ENCODE measurements at places on chromosomes 1 and 21.

DNA sequence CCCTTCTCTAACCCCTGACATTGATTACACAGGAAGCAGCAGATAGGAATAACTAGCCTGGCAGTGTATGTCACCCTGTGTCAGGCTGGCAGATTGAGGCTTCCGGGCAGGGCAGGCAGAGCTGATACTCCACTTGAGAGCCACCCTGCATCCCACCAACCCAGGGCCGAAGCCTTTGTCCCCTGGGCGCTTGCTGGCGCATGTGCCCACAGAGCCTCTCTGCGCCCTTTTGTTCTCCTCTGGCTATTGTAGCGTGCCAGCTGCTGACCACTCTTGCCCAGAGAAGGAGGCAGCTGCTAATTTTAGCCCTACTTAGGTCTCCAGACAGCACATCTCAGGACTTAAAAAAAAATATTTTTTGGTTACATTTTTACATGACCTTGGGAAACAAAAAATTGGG is 304.9 kb downstream of the HHAT start:
- peak; percentile 46 for DNase-seq

DNA sequence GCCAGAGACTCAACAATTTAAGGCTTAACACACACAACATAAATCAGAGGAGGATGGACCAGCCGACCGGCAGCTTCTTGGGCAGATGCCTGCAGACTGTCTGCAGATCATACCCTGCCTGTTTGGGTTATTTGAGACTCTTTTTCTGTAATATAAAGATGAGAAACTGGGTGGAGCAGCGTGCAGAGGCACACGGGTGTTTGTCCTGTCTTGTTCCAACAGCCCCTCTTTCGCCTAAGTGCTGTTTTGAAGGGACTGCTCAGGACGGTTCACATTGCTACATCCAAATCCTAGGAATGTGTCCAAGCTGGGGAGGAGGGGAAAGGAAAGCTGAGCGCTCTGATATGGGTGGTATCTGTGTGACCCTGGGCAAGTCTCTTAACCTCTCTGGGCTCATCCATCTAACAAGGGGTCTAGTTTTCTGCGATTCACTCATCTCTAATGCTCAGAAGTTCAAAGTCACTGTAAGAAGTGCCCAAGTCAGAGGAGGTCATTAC is 149.9 kb downstream of the CLIC6 start:
- DNase-seq: no peak

DNA sequence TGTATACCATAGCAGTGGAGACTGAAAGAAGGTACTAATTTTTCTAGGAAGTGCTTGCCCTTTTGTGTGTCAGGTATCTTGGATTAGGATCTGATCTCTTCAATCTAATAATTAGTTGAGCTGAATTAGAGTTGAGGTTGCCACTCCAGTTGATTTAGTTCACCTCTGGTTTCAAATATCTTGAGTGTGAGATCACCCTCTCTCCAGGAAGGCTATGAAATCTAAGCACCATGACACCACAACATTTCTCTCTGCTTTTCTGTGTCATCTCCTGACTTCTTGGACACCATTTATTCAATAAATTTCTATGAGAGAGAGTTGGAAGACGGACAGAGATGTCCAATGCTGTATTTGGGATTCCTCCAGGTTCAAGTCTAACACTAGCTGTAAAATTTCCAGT is 212.8 kb downstream of the DYRK1A start:
- DNase-seq: no peak

- DNase-seq: no peak
These were observed 18.9 kb upstream of the COL6A1 start for GRCh38 chr21:45962531-45963231.

DNA sequence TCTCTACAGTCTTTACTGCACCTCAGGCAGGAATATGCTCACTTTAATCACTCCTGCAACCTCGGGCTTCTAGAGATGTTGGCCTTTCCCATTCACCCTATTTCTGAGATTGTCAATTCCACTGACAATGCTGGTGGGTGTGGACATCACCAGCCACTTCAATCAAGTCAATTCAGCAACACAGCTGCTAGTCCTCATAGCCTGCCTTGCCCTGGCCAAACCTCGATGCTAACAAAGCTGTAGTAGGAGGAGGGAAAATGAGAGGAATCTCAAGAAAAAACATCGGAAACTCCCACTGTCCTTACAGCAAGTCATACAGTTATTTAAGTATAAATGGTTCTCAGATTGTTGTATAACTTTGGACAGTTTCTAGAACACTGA is 155.0 kb downstream of the KCNH1 start:
- DNase-seq: no peak

GRCh38 chr1:225479341-225479740 is 51.5 kb upstream of the LBR start:
- DNase-seq: no peak

- DNase-seq: no peak
These were observed 38.8 kb downstream of the VPS45 start for GRCh38 chr1:150106341-150106740.

DNA sequence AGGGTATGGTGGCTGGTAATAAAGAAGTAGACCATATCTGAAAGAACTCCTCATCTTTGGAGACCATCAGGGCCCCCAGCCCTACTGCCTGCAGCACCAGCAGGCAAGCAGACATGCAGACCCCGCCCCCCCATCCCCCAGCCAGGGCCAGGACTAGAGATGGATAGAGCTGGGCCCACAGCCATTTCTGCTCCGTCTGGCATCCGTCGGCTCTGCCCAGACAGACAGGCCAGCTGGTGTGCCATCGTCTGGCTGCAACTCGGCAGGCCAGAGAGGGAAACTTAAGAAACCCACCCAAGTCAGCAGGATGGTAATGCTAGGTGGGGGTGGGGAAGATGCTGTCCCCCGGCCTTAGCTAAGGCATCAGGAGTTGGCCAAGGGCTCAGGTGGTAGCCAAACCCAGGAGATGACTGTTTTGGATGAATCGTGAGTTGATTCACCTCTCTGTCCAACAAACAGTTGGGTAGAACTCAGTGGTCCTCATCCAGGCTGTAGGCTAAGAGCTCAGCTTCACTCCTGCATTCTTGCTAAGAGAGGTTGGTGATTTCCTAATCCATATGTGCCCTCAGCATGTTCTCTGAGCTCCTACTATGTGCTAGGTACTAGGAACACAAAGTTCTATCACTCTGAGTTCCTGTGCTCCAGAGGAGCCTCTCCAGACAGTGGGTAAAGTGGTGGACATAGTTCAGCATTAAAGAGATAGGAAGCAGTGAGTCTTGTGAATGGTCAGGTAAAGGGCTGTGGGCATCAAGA is 23.2 kb upstream of the TMEM222 start:
- DNase-seq: no peak

DNA sequence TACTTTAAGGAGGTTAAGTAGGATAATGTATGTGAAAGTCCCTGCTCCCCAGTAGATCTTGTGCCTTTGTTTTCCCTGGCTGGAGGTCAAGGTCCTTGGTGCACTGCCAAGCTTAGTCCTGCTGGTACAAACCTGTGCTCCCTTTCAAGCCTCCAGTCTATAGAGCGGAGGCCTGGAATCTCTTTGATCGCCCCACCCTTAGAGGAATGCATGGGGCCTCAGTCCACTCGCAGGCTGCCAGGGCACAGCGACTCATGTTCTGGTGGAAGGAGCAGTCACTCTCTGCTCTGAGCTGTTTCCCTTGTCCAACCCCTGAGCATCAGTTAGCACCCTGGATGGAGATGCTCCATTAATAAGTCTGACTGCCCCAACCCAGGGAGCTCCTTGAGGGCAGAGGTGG is 121.8 kb downstream of the HMGB4 start:
- DNase-seq: no peak

DNA sequence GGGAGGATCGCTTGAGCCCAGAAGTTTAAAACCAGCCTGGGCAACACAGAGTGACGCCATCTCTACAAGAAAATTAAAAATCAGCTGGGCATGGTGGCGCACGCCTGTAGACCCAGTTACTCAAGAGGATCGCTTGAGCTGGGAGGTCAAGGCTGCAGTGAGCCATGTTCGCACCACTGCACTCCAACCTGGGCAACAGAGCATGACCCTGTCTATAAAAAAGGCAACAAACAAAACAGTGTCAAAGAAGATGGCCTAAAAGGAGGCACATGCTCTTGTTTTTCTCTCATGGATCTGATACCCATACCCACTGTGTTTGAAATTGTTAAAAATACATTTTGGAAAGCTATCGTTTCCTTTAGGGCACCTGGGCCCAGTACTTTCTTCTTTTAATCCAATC is 191.7 kb downstream of the SLC45A1 start:
- DNase-seq: no peak

DNA sequence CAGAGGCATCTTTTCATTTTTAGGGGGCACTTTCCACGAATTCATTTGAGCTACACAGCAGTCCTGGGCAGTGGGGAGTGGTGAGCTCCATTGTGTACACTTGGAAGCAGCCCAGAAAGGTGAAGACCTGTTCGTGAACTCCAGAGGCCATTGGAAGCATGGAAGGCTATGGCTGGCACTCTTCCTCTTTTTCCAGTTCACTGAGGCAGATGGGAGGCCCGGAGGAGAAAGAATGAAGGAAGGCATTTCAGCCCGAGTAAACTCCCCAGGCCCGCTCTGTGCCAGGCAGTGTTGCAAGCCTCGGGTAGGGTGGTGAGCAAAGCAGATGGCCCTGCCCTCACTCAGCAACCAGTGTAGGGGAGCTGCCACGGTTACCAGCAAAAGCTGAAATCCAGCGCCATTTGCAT is 673 bp upstream of the DHCR24 start:
- DNase-seq: no peak

- DNase-seq: no peak
These were observed 149.5 kb upstream of the NEGR1 start for GRCh38 chr1:72431810-72432209.

DNA sequence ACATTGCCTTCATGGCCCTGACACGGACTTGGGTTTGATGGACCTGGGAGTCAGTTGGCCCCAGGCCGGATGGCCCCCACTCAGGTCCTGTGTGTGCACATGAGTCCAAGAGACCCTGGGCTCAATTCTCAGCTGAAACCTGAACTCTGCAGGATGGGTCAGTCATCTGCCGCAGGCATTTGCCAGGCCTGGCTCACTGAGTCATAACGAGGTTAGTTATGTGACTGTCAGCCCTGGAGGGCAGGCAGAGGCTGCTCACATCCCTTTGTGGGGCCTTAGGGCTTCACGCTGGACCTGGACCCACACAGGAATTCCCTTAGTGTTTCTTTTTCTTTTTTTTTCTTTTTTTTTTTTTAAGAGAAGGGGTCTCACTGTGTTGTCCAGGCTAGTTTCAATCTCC is 46.5 kb downstream of the PSMG1 start:
- no peak for DNase-seq

- peak; percentile 75 for DNase-seq
These were observed 167.6 kb downstream of the RHOU start for GRCh38 chr1:228902781-228903433.

GRCh38 chr1:153945795-153946621 is 510 bp downstream of the DENND4B start:
- peak; percentile 94 for DNase-seq

GRCh38 chr1:221169447-221169889 is 290.2 kb downstream of the HLX start:
- DNase-seq: no peak

- DNase-seq: peak; percentile 44
These were observed at the start of gene PTGFR for GRCh38 chr1:78490861-78491450. TSS of gene PTGFR (plus strand) at chr1:78490974. CDS start at chr1:78492744, 1,770 bp downstream.

- no peak for DNase-seq
These were observed 84.7 kb downstream of the PHTF1 start for GRCh38 chr1:113674591-113674990.

- DNase-seq: no peak
These were observed 64.7 kb downstream of the S1PR1 start for GRCh38 chr1:101301446-101302057.

DNA sequence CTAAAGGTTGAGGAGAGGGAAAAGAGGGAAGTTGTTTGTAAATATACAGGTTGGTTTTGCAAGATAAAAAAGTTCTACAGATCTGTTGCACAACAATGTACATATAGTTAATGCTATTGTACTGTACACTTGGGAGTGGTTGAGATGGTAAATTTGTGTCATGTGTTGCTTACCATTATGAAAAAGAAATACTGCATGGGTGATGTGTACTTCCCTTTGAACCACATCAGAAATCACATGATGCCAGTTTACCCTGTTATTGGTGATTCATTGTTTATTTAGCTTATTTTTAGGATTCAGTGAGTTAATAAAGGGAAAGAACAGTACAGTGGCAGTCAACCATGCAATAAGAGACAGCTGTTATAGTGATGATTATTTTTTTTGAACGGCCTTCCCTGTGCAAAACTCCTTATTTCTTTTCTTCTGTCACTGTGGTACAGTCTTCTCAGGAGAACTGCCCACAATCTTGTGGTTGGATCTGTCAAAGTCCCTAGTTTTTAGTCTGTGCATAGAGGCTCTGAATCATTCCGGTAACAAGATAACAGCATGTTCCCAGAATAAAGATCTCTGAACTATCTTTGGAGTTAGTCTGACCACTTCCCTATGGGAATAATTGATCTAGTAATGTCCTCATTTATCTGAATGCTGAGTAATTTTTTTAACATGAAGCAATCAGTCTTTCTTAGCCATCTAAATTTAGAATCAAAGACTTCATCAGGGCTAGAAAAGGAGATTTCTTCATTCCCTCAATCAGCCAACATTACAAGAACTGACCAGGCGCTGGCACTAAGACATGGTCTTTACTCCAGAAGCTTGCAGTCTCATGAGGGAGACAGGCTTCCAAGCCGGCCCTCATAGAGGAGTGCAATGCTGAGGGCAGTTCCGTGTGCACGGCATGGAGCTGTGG is 84.2 kb downstream of the SH3GLB1 start:
- peak; percentile 44 for DNase-seq

DNA sequence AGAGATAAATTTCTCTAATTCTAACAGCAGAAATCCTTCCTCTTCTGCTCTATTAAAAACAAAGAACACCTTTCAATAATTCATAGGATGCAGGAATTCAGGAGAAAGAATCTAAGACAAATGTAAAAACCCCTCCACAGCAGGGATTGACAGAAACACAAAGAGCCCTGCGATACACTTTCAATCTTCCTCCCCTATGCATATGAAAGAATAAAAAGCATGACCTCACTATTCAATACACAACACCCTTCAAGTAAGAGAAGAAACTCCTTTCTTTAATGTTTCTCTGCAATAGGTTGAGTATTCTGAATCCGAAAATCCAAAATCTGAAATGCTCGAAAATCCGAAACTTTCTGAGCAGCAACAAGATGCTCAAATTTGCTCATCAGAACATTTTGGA is 17.1 kb downstream of the SRSF4 start:
- no peak for DNase-seq

GRCh38 chr1:157894613-157895165 is 53.1 kb upstream of the CD5L start:
- no peak for DNase-seq

GRCh38 chr1:243301059-243301458 is 45.2 kb downstream of the SDCCAG8 start:
- DNase-seq: no peak

Measured in left ventricle myocardium superior (tissue), 1 donor.